ENCODE measurements at places on chromosomes 7 and 10.

- DNase-seq: no peak
These were observed 1208.0 kb downstream of the SORCS1 start for GRCh38 chr10:105956550-105956949.

GRCh38 chr7:107027208-107027607, 17.3 kb upstream of the PRKAR2B start:
- DNase-seq: no peak

DNA sequence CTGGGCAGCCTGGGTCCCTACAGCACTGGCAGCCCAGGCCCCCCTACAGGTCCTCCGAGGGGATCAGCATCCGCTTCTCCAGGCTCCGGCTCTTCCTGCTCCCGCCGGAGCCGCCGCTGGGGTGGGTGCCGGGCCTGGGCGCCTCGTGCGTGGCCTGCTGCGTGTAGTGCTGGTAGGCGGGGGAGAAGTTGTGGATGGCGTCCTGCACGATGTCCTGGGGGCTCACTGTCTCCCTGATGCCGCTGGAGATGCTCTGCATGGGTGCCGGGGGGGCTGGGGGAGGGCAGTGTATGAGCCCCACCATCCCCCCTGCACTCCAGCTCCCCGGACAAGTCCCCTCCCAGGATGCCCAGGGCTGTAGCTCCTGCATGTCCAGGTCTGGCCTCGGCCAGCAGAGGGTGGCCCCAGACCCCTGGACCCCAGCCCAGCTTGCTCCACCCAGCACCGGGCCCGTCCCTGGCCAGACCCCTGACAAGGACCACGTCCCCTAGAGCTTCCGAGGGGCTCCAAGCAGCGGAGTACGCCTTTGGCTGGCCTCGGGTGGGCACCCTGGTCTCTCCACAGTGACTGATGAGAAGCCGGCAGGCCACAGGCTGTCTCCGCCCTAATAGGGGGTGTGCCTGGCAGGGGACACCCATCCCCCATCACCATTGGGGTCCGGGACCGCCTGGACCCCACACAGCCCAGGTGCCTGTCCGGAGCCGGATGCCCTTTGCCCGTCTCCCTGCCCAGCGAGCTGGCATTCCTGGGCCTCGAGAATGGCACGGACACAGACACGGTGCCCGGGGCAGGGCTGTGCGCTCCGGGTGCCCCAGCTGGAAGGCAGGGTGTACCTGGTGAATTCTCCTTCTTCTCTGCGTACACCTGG, 8.9 kb downstream of the TMEM184A start:
- DNase-seq: no peak

GRCh38 chr10:126889421-126889820, 15.8 kb upstream of the DOCK1 start:
- no peak for DNase-seq

- DNase-seq: no peak
These were observed 190.2 kb upstream of the HPS1 start for GRCh38 chr10:98636921-98637329.

DNA sequence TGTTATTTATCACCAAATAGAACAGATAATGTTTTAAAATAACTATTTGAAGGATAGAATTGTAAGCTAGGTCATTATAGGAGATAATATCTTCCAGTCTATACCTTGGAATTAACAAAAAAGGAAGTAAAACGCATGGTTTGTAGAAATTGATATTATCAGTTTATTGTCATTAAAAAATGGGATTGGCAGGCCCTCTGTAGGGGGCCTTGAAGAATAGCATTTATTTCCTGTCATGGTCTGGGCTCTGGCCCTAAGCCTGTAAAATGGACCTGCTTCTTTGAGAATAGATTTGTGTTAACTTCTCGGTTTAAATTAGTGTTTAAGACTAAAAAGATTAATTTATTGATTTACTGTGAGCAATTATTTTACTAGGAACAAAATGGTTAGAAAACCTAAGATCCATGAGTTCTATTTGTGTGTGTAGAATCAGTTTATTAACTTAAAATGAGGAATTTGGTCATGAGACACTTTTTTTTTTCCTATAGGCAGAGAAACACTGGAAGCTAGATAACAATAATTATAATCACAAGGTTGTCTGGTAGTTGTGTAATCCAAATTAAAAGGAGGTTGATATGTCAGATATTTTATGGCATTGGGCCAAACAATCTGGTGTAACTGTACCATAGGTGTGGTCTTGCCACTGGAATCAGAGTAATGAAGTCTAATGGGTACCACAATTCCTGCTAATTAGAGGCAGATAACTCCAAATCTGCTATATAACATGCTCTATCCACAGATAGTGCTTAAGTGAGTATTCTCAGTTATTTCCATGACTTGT, 197.4 kb upstream of the FOXP2 start:
- DNase-seq: no peak

GRCh38 chr10:124092250-124092859, 1.0 kb downstream of the CHST15 start:
- peak; percentile 62 for DNase-seq

- no peak for DNase-seq
These were observed 92.4 kb upstream of the JCAD start for GRCh38 chr10:30151581-30152389.

- DNase-seq: no peak
These were observed 277.7 kb upstream of the ZNF32 start for GRCh38 chr10:43926371-43926770.

- DNase-seq: no peak
These were observed 93.9 kb downstream of the PDGFA start for GRCh38 chr7:425794-426188.

GRCh38 chr10:124353896-124354295, 64.8 kb downstream of the OAT start:
- DNase-seq: no peak

DNA sequence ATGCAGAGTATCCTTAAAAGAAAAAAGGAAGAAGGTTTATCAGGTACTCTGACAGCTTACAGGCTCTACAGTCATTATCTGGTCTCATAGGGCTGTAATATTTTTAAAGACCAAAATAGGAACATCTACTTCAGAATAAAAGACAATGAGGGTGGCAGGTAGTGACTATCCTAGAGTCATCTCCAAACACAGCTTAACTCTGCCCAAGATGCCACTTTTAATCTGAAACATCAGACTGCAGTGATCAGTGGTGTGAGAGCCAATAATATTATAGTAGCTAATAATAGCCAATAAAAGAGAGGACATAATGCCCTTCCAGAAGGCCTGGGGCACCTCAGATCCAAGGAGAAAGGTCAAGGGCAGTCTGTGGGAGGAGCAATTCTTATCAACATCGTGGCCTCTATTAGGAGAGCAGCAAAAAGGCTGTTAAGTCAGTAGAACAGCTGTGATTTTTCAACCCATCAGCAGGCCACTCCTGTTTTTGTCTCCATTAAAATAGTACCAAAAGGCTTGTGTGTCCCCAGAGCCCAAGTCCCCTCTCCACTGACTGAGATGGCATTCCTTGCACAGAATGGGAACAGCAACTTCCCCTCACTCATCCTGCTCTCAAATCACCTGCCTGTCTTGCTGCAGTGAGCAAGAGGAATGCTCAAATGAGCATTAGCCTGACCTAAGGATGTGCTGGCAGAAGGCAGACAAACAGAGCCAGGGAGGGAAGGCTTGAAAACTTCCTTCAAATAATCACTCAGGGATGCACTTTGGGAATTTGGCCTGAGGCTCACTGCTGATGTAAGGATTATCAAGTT, 20.7 kb upstream of the SPOCK2 start:
- DNase-seq: no peak

DNA sequence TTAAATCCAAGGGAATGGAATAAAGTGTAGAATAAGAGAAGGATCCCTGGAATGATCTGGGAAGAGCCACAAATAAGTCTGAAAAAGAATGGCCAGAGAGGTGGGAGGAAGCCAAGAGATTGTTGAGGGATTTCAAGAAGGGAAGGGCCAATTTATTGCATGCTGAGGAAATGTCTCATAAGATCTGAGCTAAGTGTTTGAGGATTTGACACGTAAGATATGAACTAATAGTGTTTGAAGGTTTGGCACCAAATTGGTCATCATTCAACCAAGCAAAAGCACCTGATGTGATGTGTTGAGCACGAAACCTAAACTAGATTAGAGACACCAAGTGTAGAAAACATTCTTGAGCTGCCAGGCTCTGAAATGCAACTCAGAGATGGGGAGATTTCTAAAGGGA, 97.9 kb downstream of the TSPAN12 start:
- DNase-seq: no peak

DNA sequence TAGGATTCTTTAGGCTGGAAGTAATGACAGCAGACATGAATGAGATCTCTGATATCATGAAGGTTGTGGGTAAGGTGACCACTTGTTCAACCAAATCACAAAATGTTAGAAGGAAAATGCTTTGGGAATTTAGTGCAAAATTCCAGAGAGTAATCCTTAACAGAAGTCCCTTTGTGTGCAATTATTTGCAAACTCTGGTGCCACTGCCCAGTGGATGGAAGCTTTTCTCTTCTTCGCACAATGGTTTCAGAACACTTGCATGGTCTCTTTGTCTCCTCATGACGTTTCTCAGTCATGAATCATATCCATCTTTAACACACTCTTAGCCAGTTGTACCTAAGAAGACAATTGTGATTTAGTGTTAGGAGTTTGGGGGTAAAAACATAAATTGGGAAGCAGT, 570.4 kb upstream of the ANKRD30A start:
- DNase-seq: no peak

DNA sequence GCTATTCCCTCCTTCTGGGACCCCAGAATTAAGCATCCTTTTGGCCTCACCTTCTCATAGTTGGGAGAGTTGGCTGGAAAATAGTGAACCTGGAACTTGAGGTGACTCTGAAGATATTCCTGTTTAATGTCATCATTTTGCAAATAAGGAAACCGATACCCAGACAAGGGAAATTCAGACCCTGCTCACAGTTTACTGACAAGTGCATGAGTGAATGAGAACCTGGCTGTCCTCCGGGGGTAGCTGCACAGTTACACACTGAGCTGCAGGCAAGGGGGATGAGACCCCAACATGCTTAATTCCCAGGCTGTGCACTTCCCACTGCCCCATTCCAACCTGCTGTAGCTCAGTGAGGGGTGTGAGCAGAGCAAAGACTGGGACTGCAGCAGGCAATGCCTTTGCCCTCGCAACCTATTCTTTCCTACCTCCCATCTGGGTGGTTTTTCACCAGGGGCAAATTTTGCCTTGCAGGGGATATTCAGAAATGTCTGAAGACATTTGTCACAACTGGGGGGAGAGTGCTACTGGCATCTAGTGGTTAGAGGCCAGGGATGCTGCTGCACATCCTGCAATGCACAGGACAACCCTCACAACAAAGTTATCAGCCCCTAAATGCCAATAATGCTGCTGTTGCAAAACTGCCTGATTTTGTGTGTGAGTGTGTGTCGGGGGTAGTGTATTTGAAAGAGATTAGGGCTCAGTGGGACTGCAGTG, 136.2 kb downstream of the SORCS3 start:
- no peak for DNase-seq

GRCh38 chr7:131284702-131285419, 42.8 kb upstream of the MKLN1 start:
- no peak for DNase-seq

GRCh38 chr10:115103700-115104099, 10.5 kb downstream of the ATRNL1 start:
- no peak for DNase-seq

DNA sequence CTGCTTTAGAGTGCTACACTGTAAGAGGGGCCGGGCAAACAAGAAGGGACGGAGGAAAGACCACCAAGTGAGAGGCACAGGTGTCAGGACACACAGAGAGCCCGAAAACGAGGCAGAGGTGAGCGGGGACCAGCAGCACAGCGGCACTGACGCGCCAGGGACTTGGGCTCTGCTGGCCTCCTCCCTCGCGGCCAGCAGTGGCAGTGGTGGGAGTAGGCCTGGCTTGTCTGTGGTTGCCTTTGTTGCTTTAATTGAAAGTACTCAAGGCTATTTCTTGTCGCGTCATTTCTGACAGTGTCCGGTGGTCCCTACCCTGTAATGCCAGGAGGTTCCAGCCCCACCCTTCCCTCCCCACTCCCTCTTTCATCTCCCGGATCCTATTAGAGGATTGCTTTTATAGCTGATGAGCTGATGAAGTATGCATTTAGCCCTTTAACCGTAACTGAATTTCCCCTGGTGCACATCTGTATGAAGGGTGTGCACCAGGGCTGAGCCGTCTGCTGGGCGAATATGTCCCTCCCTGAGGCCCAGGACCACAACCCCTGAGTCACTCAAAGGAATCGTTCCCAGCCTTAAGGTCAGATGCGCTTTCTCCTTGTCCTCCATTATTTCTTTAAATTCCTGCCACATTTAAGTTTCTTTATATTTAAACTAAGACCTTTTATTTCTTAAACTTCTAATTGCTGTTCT, 39.5 kb upstream of the FAM20C start:
- no peak for DNase-seq

Measured in GM19239 (cell line).